ENCODE measurements at places on chromosomes 7 and 10. TPM values are rescaled to one million over a fixed set of nuclear protein-coding genes. Genes with fewer than 3 reads are reported as not detected.

Gene ABCB1
- total RNA-seq, result 0.86 TPM

Gene PLPP4
- total RNA-seq, result not detected

Gene CTTNBP2
- not detected for total RNA-seq

Gene KLHDC10
- total RNA-seq, result 41.7 TPM

DNA sequence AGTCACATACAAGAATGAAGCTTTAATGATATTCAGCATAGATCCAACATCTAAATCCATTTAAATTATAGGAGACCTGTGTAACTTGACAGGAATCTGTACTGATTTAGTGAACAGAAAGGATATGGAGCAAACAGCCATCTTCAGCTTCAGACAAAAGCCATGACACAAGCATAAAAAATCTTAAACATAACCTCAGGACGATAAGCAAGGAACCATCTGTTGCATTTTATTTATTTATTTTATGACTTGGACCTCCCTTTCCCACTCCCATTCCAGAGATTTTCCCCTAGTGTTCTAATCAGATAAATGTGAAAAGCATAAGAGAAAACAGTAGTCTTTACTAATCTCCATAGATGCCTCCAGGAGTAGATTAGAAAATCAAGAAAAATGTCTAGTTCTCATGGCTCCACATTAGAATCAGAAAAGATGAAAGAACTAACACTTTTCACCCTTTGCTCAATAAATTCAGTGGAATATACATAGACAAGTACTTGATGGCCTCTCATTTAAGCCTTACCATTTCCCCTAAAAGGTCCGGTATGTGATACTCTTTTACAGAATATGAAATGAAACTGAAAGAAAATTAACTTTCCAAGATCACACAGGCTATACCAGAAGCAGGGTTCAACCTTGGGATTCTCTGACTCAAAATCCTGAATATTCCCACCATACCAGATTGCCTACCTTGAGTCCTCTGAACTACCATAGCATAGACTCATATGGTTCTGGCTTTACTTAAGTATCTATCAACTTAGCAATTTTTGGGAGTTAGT is 15.2 kb downstream of the CACNA2D1 start:
- no peaks in the 10 kb centered on the region for H3K36me3 ChIP-seq
- no peaks in the 10 kb centered on the region for H3K4me1 ChIP-seq
- H3K27me3 ChIP-seq, result no peaks in the 10 kb centered on the region
- DNase-seq, result no peak

GRCh38 chr10:11018855-11019631 is 1.4 kb downstream of the CELF2 start:
- peaks cover 13% of the 10 kb centered on the region for H3K27me3 ChIP-seq
- no peak for DNase-seq
- no peak overlapping the region for H3K27ac ChIP-seq
- H3K36me3 ChIP-seq, result no peaks in the 10 kb centered on the region
- no peak overlapping the region for H3K4me3 ChIP-seq

DNA sequence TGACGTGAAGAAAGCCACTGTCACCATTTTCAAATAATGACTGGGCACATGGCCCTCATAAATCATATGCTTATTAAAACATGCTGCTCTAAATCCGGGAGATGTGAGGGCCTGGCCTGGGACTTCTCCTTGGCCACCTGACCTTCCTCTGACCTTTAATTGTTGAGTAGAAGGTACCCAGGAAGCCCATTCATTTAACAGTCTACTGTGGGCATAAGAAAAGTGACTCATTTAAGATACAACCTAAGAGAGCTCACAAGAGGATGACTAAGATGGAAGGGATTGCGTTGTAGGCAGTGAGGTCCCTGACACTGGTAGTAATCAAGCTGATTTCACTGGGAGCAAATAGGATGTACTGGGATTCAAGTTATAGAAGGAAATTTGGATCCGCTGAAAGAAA is 203.4 kb upstream of the GPR26 start:
- no peak overlapping the region for H3K27ac ChIP-seq
- no peak for DNase-seq
- no peak overlapping the region for H3K4me3 ChIP-seq
- H3K27me3 ChIP-seq, result peaks cover 7% of the 10 kb centered on the region

DNA sequence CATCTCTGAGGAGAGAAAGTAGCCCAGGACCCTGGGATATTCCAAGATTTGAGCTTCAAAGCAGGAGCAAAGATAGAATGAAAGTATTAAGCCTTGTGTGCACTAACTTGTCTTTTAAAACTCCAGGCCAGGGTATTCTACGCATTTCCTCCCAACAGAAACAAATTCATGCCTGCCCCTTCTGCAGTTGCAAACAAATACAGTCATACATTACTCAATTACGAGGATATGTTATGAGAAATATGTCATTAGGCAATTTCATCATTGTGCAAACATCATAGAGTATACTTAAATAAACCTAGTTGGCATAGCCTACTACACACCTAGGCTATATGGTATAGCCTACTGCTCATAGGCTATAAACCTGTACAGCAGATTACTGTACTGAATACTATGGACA is 154.5 kb upstream of the KIAA1217 start:
- no peaks in the 10 kb centered on the region for H3K27me3 ChIP-seq
- H3K27ac ChIP-seq, result no peak overlapping the region
- no peaks in the 10 kb centered on the region for H3K36me3 ChIP-seq
- DNase-seq, result no peak
- no peak overlapping the region for H3K4me3 ChIP-seq

DNA sequence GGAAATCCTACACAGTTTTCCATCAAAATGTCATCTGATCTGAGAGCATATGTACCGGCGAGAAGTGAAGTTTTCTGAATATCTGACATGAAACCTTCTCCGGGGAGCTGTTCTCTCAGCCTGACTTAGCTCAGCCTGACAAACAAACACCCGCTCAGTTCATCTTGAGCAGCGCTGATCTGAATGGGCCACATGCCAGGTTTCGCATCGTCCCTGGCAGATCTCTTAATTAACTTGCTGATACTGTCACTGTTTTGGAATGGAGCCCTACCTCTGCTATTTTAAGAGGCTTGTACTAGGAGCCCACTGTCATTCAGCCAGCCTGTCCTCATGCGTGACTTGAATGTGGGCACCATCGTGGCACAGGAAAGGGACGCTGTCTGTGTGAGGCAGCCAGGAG is 109.2 kb downstream of the STRA8 start:
- peaks cover 53% of the 10 kb centered on the region for H3K27me3 ChIP-seq
- no peak overlapping the region for H3K27ac ChIP-seq
- H3K4me1 ChIP-seq, result no peaks in the 10 kb centered on the region
- no peak overlapping the region for H3K4me3 ChIP-seq
- DNase-seq, result no peak

- no peak overlapping the region for H3K27ac ChIP-seq
- peaks cover 35% of the 10 kb centered on the region for H3K27me3 ChIP-seq
- no peak overlapping the region for H3K4me3 ChIP-seq
- H3K4me1 ChIP-seq, result peaks cover 23% of the 10 kb centered on the region
- H3K36me3 ChIP-seq, result no peaks in the 10 kb centered on the region
Observed at GRCh38 chr10:42983591-42983990, 93.3 kb upstream of the RET start.

Measured in K562 (cell line).